ENCODE measurements at places on chromosomes 6 and 20.

DNA sequence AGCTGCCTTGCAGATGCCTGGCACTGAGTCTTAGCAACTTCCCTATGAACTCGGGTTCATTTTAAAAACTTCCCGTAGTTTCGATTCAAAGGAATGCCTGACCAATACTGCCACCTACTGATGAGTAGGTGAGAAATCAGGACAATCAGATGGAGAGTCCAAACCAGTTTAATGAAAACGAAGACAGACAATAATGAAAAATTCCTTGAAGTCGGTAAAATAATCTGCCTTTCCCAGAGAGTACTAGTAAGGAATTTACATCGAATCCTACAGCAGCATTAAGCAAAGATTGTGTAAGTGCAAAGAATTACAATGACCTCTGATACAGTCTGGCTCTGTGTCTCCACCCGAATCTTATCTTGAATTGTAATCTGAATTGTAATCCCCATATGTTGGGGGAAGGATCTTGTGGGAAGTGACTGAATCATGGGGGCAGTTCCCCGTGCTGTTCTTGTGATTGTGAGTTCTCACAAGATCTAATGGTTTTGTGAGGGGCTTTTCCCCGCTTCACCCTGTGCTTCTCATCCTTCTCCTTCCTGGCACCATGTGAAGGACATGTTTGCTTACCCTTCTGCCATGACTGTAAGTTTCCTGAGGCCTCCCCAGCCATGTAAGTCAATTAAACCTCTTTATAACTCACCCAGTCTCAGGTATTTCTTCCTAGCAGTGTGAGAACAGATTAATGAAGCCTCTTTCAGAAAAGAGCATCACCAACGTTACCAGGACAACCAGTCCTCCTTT lies 134.4 kb downstream of the ARHGAP18 start:
- DNase-seq = peak; percentile 4

DNA sequence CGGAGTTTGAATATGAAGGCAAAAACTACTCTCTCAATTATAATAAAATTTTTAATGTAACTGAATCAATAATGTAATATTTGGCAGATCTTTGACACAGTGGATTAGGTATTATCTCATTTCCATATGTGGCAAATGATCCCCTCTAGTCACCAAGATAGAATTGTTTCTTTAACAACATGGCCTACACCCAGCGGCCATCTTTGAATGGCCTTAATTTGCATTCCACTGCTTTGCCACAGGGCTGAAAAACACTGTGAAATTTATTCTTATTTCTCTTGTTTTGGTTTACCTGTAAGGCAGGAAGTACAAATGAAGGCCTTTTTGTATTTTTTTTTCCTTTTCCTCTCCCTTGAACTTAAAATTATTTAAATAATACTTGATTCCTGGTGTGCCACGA lies 162.6 kb upstream of the SCGN start:
- no peak for DNase-seq

GRCh38 chr6:28841290-28841689 lies 82.5 kb downstream of the TRIM27 start:
- no peak for DNase-seq

- no peak for DNase-seq
These were observed 44.6 kb downstream of the DPPA5 start for GRCh38 chr6:73309535-73309784.

- no peak for DNase-seq
These were observed 134.2 kb downstream of the TRIM27 start for GRCh38 chr6:28789553-28790083.

DNA sequence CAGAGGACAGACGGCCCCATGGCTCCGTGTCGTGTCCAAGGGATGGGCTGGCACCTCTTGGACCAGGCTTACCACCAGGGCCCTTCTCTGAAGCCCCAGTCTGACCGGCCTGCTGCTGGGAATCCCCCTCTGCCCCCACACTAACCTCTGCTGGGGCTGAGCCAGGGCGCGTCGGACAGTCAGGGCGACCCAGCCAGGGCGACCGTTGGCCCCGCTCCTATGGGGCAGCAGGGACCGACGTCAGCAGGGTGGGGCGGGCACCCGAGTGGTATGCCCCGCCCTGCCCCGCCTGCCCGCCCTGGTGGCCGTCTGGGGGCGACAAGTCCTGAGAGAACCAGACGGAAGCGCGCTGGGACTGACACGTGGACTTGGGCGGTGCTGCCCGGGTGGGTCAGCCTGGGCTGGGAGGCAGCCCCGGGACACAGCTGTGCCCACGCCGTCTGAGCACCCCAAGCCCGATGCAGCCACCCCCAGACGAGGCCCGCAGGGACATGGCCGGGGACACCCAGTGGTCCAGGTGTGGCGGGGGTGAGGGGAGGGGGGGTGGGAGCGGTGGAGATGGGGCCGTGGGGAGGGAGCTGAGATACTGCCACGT lies at the start of gene SLC17A9:
Gene SLC17A9, plus strand, starts transcription at position 337 of the 595 bp plus-strand sequence. Its CDS starts 122 bp downstream, at position 459.
- DNase-seq = no peak

GRCh38 chr6:114301596-114302219 lies 41.1 kb downstream of the HS3ST5 start:
- DNase-seq = no peak

DNA sequence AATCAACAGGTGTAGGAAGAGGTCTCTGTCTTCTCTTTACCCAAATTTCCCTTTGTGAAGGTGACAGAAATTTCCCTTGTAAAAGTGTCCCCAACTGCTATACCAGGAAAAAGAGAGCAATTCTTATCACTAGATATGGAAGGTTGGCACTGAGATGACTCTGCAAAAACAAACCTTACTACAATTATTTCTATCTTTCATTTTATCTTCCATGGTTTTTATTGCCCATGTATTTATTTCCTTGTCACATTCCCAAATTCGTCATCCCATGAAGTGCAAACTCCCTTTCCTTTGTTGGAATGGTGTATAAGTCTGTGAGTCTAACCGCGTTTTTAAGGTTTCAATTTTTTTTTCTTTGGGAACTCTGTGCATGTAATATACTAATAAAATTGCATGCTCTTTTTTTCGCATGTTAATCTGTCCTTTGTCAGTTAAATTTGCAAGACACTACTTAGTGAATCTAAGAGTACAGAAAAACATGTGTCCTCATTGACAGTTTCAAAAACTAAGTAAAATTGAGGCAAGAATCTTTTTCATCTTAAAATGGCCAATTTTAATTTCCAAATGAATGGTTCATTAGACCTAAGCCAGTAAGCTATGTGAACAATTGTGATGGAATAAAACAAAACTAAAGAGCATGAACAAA lies 35.4 kb upstream of the HFE start:
- DNase-seq = no peak

- DNase-seq = no peak
These were observed 303.4 kb upstream of the EXOC2 start for GRCh38 chr6:996271-996852.

- DNase-seq = no peak
These were observed 10.6 kb downstream of the FKBP5 start for GRCh38 chr6:35678021-35678654.

DNA sequence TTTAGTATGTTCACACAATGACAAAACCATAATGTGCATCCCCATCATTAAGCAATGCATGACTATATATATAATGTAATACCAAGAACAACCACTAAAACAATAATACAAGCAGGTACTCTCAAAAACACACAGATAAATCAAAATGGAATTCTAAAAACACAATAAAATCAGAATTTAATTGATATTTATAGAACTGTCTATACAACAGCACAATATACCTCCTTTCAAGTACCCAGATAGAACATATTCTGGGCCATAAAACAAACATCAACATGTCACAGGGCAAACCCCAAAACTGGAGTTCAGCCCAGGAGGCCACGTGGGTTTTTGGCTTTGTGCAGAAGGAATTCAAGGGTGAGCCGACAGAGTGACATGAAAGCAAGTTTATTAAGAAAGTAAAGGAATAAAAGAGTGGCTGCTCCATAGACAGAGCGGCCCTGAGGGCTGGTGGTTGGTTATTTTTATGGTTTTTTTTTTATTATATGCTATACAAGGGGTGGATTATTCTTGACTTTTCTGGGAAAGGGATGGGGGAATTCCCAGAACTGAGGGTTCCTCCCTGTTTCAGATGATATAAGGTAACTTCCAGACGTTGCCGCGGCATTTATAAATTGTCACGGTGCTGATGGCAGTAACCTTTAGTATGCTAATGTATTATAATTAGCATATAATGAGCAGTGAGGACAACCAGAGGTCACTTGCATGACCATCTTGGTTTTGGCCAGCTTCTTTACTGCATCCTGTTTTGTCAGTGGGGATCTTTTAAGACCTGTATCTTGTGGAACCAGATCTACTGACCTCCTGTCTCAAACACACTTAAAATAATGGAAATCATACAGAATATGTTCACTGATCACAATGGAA lies 5.6 kb downstream of the RAB23 start:
- DNase-seq = no peak

GRCh38 chr20:47334022-47334551 lies 22.4 kb downstream of the ZMYND8 start:
- no peak for DNase-seq

GRCh38 chr6:151805286-151805840 lies 2.1 kb upstream of the ESR1 start:
- DNase-seq = no peak

DNA sequence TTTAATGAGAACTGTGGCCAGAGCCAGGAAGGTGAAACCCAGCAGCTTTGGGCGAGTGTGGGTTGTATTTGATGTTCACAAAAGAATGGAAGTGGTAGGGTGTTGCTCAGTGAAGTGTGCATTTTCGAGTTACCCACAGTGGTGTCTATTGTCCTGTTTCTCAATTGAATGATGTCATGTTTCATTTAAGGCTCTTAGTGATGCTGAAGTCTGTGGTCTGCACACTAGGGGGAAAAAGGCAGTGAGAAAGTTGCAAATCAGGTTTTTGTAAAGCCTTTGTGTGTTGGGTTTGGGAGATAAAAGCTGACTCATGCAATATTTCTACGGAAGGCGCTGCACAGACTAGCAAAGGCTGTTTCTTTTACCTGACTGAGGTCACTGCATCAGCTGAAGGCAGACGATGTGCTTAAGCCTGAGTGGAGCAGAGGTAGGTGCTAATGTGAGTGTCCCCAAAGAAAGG lies 121.1 kb downstream of the PLEKHG1 start:
- peak; percentile 10 for DNase-seq

DNA sequence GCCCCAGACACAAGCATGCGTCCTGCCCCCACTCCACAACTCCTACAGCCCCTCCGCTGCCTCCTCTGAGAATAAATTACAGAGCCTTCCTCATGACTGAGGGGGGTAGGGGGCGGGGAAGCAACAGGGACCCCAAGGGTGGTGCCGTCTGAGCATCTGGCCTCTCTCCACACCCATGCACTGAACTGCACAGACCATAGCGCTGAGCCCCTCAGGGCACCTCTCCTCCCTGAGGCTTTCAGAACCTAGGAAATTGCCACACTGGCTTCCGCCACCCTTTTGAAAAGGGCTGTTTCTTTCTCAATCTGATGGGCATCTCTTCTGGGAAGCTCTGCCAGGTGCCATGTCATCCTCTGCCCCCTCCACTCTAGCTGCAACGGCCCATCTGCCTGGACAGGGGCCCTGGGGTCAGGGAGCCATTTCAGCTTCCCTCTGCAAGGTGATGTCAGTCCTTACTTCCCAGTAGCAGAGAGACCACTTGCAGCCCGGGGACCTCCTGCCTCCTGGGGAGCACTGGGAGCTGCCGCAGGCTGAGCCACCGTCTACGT lies 2.5 kb downstream of the CST7 start:
- no peak for DNase-seq

DNA sequence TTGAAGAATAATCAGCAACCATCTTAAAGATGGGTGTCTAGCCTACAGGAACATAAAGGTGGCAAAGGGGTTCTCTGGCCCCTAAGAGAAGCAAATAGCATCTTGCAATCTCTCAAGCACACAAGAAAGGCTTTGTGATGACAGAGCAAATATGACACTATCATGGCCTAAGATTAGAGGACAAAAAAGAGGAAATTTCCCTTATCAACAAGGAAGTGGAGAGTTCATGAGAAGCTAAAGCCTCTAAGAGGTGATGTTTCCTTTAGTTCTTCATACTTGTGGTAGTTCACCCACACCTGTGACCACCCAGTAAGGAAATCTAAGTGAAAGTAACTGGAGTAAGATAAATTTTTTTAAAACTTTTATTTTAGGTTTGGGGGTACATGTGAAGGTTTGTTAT lies 88.4 kb downstream of the OLIG3 start:
- DNase-seq = no peak

GRCh38 chr6:158154816-158155215 lies 13.2 kb downstream of the SERAC1 start:
- DNase-seq = no peak

GRCh38 chr6:99407076-99407475 lies 13.1 kb upstream of the COQ3 start:
- no peak for DNase-seq

GRCh38 chr6:46926481-46926880 lies 4.7 kb upstream of the ADGRF5 start:
- DNase-seq = no peak

GRCh38 chr6:22028403-22029090 lies 268.3 kb downstream of the PRL start:
- DNase-seq = no peak

- DNase-seq = peak; percentile 26
These were observed 23.0 kb upstream of the SLC22A7 start for GRCh38 chr6:43274916-43275597.

- DNase-seq = no peak
These were observed 160.9 kb downstream of the QRSL1 start for GRCh38 chr6:106790149-106790770.

DNA sequence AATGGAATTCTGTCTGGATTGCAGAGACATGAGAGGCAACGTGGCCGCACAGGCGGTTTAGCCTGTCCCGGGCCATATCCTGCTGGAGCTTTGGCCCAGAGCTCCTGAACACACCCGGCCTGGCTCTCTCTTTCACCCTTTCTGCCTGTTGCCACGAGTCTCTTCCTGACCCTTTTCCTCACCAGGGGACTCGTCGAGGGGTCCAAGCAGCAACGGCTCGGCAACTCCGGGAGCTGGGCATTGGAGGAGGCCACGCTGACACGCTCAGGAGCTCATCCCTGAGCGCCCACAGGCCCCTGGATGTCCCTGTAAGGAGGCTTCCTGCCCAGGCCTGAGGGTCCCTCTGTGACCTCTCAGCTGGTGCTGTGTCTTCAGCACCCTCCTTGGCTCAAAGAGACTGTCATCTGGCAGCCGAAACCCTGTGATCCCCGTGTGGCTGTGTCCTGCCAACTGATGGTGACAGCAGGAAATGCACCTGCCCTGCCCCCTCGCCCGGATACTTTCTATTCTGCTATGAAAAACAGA lies 103.8 kb downstream of the RNASET2 start:
- no peak for DNase-seq

- peak; percentile 95 for DNase-seq
These were observed 151.1 kb downstream of the TTLL2 start for GRCh38 chr6:167475947-167476346.

DNA sequence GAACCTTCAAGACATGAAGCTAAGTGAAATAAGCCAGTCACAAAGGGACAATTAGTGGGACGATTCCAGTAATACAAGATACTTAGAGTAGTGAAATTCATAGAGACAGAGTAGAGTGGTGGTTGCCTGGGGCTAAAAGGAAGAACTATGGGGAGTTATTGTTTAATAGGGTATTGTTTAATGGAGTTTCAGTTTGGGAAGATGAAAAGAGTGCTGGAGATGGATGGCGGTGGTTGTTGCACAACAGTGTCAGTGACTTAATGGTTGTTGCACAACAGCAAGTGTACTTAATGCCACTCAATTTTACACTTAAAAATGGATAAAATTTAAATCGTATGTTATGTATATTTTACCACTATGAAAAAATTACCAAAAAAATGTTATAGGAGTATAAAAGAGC lies 209.7 kb upstream of the TENT5A start:
- DNase-seq = no peak

Data from NCI-H1092 treated with DMSO at 0.1 percent for 48 hours (cell line).